ENCODE measurements at places on chromosomes 7 and 10.

DNA sequence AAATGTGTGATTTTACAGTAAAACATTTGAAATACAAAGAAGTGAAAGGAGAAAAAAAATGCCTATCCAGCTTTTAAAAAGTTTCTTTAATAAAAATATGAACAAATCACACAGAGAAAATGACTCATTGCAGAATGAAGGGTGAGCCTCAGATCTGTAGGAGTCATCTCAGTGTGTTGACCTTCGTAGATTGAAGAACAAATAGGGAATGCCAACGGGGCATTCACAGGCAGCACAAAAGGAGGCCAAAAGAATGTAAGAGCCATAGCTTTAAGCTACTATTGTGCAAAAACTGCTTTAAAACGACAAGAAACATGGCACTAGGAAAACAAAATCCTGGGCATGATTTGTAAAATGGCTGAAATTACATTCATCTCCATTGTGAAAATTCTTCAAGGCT is 782.7 kb upstream of the CELF2 start:
- no peak for DNase-seq

- DNase-seq, result no peak
Measured at GRCh38 chr10:44879531-44879899, 31.6 kb upstream of the TMEM72 start.

- DNase-seq, result no peak
Measured at GRCh38 chr7:935164-935873, 19.2 kb downstream of the ADAP1 start.

DNA sequence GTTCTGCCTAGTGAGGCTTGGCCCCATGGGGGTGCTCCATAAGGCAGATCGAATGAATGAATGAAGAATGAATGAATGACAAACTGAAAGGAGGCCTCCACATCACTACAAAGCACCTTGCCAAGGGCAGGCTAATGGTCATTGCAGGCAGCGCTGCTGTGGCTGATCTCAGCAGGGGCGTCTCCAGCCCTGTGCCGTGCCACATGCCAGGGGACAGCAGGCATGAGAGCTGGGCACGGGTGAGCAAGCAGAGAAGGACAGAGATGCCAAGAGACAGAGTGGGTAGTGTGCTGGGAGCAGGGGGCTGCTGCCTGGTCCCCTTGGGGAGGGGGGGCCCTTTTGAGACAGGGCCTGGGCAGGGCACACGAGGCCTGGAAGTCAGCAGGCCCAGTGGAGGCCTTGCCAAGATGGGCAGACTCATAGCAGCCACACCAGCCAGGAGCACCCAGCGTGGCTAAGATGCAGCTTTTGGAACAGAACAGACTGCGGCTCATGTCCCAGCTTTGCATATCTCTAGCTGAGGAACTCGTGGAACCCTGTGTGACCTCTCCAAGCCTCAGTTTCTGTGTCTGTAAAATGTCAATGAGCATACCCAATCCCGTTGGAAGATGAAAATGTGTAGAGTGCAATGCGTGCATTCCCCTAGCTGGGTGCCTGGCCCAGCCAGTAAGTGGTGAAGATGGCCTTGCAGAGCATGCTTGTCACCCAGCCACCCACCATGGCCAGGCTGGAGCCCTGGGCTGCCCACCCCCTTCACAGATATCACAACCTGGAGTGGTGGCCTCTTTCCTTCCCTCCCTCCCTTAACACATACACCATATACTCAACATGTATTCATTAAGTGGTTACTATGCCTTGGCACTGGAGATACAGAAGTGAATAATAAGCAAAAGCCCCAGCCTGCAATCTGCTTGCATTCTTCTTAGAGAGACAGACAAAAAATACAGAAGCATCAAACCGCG is 61.1 kb upstream of the LRRC18 start:
- no peak for DNase-seq

DNA sequence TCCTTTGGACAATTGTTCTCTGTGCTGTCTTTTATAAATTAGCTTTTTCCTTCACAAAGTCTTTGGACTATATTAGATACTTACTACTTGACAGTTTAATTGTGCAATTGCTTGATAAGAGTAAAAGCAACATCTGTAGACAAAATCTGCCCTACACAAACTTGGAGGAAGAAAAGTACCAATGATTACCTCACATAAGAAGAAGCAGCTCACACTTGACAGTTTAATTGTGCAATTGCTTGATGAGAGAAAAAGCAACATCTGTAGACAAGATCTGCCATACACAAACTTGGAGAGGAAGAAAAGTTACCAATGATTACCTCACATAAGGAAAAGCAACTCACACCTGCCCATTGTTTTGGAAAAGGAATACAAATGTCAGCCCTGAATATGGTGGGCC is 17.1 kb upstream of the SCIN start:
- DNase-seq, result no peak

DNA sequence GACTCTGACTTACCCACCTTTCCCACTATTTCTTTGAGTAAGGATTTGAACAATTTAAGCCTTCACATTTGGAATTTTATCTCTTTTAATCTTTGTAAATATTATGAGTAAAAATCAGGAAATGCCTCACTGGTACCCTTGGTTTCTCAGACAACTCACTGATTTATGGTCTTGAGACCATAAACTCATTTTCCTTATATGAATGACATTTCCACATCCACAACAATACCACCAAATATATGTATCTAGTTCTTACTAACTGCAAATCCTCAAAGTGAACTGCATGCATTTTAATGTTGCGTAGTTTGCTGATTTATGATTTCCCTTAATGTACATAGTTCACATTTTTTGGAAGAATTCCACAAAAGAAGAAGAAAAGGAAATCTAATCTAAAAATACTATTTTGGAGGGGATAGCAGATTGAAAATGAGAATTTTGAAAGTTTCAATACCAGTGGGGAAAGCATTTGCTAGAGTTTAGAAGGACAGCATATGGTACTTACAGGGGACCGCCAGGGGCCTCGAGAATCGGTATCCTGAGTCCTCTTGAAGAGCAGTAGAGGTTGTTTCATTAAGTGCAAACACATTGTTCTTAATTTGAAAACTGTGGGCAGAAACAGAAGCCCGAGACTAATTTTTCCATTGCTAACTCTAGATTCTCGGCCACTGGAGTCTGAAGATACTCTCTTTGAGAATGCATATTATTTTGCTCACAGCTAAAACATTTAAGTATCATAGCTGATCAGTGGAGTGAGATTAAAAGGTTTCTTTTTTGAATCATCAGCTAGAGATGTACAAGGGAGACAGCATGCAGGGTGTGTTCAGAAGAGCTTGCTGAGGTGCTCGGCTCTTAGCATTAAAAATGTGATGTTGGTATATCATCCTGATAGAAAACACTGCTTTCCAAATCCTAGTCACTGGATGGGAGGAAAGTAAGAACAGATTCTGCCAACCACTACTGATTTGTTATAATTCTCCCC is 964.0 kb downstream of the GATA3 start:
- DNase-seq, result no peak

- no peak for DNase-seq
Measured at GRCh38 chr7:138668229-138668596, 32.9 kb downstream of the SVOPL start.

- DNase-seq, result no peak
Measured at GRCh38 chr7:127598318-127598717, 4.8 kb downstream of the FSCN3 start.

DNA sequence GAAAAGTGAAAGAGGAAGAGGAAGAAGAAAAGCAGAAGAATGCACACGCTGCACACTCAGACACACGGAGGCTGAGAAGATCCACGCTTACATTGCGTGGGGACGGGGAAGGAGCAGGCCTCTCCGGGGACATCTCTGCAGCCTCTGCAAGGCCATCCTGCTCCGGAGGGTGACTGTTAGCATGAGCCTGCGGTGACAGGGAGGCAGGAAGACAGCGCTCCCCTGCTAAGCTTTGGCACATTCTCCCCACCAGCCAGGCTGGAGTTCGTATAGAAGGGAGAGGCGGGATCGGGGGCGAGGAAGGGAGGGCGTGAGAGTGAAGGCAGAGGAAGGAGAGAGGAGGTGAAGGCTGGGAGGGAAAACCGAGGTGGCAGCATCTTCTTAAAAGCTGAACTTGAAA is 366.0 kb upstream of the SHH start:
- DNase-seq, result no peak

DNA sequence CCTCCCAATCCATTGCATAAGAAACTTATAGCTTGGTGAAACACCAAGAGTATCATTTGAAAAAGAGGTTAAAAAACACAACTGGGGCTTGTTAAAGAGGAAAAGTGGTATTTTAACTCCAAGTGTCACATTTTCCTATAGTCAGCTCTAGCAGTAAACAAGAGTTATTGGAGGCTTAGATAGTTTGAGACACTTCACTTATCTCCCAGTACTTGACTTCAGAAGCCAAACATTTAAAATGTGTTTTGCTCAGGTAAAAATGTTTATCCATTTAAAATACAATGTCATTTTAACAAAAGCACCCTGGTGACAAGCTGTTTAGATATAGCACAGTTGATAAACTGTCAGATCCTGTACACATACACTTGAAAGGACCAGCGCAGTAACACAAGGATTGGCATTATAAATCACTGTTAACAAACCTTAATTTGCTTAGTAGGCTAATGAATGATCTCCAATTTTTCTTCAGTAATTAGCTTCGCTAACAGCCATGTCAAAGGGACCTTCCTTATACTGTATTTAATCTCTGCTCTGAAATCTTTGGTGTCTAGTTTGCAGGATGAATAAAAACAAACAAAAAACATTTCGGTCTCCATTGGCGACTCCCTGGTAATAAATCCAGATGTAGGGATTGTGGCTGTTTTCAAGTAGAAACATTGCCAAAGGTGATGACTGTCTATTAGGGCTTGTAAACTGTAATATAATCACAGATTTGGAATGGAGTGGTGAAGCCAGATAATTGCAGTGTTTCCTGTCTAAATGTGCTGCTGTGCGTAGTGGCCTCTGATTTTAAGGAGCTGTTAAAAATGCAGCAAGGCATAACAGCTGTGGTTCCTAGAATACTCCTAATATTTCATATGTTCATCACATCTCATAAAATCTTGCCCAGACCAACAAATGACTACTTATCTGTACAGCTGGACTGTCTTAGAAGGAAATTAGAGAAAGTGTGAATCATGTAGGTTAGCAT is 545.1 kb downstream of the AUTS2 start:
- peak; percentile 84 for DNase-seq

DNA sequence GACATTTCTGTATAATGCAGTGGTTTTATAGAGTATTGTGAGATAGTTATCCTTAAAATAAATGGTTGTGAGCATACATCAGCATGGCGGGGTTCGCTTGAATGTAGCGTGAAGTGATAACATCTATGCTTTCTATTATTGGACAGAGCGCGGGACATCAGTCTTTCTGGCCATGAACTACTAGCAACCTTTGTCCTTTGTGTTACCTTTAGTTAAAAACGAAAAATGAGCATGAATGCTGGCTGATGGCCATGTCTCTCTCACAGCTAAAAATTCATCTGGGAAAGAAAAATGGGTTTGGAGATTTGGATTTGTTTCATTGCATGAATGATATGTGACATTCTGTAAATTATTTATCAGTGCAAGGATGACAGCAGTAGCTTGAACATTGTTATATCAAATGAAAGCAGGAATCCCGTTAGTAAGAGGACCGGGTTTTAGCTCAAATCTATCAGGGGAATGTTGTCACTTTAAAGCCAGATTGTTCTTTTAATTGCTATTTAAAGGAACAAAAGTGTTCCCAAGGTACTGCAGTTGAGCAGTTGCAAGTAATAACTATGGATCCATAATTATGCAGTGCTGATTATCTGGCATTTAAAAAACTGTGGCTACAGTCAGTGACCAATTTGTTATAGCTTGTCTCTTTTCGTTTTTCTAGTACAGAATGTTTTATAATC is 131.0 kb downstream of the KAT6B start:
- DNase-seq, result no peak

DNA sequence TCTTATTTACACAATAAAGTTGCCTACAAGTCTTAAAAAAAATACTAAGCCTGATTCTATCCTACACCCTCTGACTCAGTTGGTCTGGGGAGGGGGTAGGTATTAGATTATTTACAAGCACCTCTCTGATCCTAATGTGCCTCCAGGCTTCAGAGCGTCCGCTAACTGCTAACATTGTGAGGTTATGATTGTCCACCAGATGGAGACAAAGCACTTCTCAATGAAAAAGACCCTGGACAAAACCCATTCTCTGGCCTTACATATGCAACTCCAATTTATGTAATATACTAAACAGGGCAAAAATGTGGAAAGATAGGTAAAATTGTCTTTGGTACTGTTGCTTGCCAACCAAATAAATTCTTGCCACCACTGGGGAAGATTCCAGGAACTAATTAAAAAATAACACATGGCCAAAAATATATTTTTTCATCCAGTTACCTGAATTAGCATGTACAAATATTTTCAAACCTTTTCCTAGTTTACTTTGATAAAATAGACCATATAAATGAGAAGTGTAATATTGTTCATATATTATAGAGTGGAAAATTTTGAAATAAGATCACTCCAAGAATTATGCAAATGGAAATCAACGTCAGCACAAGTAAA is 92.4 kb downstream of the KIF20B start:
- DNase-seq, result peak; percentile 33

DNA sequence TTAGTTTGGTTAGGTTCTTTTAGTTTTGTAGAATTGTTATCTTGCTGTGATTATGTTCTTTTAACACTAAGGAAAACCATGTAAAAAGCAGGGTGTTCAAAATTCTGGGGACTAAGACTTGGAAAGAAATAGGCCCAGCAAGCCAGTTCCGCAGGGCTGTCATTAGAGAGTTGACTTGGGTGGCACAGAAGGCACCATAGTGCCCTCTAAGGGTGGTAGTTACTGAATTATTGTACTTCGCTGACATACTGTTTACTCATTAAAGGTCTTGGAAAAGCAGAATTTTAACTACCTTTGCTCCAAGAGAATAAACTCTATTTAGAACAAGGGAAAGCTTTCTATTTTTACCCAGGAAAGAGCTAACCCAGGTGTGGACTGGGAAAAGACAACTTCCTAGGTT is 86.5 kb downstream of the OTUD1 start:
- DNase-seq, result no peak
